CD4-positive, alpha-beta T cell treated with Interleukin-1 beta for 1 hour (primary cell): ENCODE measurements at places on chromosomes 7 and 10.

GRCh38 chr10:77746047-77746707 lies 108.6 kb upstream of the KCNMA1 start:
- no peak for DNase-seq

- DNase-seq = no peak
Measured at GRCh38 chr7:16463949-16464715, 1.4 kb downstream of the SOSTDC1 start.

DNA sequence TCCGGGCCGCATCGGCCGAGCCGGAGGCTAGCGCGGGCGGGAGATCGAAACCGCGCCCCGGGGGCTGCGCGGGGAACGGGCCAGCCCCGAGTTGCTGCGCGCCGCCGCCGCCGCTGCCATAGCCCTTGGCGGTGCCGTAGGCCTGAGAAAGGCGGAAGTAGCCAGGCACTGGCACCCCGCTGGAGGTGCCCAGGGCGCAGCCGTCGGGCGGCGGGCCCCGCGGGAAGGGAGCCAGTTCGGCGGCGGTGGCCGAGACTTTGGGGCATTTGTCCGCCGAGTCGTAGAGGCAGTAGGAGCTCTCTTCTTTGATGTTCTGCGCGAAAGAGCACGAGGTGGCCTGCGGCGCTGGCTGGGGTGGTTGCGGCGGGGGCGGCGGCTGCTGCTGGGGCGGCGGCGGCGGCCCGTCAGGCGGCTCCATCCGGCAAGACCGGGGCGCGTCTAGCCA lies 587 bp downstream of the HOXA10 start:
- DNase-seq = peak; percentile 44

DNA sequence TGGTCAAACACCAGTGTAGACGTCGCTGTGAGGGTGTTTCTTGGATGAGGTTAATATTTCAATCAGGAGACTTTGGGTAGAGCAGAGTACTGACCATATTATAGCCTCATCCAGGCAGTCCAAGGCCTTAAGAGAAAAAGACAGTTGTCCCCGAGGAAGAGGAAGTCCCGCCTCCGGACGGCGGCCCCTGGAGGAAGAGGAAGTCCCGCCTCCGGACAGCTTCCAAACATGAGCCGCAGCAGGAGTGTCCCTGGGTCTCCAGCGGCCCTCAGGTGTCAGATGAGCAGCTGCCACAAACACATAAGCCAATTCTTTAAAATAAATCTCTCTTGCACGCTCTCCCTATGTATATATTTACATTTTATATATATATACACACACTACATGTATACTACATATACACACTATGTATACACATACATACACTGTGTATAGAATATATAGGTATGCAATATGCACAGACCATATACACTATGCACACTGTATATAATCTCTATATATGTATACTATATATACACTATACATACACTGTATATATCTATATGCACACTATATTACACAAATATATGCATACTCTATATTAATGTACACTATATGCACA lies 37.5 kb downstream of the PWWP2B start:
- DNase-seq = peak; percentile 59

GRCh38 chr10:128416231-128416630 lies 290.0 kb upstream of the MKI67 start:
- DNase-seq = no peak

GRCh38 chr10:50635286-50635685 lies 11.5 kb upstream of the SGMS1 start:
- no peak for DNase-seq

DNA sequence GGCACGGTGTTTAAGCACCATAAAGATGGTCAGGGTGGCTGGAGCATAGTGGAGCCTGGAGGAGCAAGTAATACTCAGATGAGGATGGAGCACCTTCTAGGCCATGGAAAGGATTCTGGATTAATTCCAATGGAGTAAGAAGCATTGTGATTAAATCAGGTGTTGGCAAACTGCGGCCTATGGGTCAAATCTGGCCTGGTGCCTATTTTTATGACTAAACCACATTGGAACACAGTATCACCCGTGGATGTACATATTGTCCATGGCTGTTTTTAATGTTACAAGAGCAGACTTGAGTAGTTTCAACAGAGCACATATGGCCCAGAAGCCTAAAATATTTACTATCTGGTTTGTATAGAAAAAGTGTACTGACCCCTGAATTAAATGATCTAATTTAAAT lies 49.9 kb upstream of the TMEM248 start:
- no peak for DNase-seq

GRCh38 chr7:73739387-73739767 lies 775 bp upstream of the ABHD11 start:
- DNase-seq = no peak
